Left cardiac atrium (tissue), 4 donors: ENCODE measurements at places on chromosomes 7 and 10. TPM values are rescaled to one million over a fixed set of nuclear protein-coding genes. Genes with fewer than 3 reads are reported as not detected.

Gene EVX1
- not detected for total RNA-seq

Gene FRMD4A
- total RNA-seq: 44.2 TPM

Gene TAS2R41
- total RNA-seq: 0.26 TPM

Gene SEMA4G
- 2.4 TPM for total RNA-seq

Gene ANKRD1
- total RNA-seq: 3,373 TPM

Gene ADAM8
- total RNA-seq: 2.3 TPM

Gene AKR1B15
- total RNA-seq: 0.24 TPM

Gene FAM221A
- 3.0 TPM for total RNA-seq

Gene TMEM176B
- total RNA-seq: 125 TPM

Gene STEAP2
- 22.0 TPM for total RNA-seq

Gene NEBL
- 506 TPM for total RNA-seq

Gene CEP41
- 6.2 TPM for total RNA-seq

Gene LIPN
- total RNA-seq: not detected

Gene WDR37
- total RNA-seq: 23.2 TPM

Gene VAX1
- not detected for total RNA-seq
